ENCODE measurements at places on chromosomes 6 and 20.

- no peak for DNase-seq
Measured at GRCh38 chr6:14270142-14270893, 152.7 kb downstream of the CD83 start.

- DNase-seq = no peak
Measured at GRCh38 chr6:170041526-170041925, 249.4 kb downstream of the DLL1 start.

- no peak for DNase-seq
Measured at GRCh38 chr6:4472969-4473642, 303.1 kb upstream of the CDYL start.

- DNase-seq = no peak
Measured at GRCh38 chr20:46311039-46311650, 2.8 kb upstream of the CDH22 start.

DNA sequence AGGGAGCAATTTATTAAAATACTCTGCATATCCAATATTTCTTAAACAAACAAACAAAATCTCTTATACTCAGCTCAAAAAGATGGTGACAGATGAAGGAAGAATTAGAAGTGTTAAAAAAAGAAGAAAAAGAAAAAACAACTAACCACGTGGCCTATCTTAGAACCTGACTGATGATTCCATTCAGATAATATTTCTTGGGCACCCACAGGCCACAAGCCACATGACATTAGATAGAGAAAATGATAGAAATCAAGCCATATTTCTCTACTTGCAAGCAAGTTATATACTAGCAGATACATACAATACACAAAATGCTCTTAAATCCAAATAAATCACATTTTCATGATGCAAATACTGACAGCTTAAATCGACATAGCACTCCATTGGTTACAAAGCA is 14.5 kb upstream of the RAMACL start:
- DNase-seq = no peak

DNA sequence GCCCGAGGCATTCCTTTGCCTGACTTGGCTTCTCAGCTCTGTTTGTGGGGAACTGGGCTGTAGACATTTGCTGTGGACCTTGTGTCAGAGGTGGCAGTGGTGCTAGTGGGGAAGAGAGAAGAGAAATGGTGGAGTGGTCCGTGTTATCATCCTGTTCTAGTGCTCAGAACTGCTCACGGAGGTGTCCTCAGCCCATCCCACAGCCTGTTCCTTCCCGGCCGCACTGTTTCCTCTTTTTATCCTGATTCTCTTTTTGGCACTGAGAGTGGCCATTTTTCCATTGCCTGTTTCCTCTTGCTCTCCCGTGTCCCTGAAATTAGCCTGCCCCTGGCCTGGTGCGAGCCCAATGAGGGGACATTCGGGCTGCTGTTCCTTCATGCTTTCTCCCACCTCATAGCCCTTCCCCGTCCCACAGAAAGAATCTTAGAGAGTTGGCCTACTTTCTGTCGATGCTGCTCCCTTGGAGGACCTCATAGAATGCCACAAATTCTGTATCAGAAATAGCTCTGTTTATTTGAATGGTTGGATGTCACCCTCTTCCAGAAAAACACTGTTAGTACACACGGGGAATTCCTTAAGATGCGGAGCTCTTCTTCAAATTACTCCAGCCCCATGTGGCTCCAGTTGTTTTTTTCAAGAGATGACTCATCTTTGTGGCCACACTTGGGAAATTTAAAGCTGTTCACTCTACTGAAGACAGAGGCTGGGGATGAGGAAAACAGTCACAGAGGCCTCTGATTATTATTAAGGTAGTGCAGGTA is 26.1 kb downstream of the FARS2 start:
- peak; percentile 36 for DNase-seq

DNA sequence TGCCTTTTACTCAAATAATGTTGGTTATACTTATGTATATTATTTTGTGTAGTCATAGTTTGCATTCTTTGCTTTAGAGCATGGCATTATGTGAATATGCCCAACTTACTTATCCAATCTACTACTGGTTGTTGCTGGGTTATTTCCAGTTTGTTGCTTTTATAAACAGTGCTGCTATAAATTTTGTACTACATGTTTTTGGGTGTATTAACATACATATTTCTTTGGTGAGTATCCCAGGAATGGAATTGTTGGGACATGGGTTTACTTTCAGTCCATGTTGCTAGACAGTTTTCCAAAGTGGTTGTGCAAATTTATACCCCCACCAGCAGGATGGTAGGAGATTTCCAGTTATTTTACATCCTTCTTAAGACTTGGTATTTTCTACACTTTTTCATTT is 157.1 kb upstream of the THEMIS start:
- DNase-seq = no peak

DNA sequence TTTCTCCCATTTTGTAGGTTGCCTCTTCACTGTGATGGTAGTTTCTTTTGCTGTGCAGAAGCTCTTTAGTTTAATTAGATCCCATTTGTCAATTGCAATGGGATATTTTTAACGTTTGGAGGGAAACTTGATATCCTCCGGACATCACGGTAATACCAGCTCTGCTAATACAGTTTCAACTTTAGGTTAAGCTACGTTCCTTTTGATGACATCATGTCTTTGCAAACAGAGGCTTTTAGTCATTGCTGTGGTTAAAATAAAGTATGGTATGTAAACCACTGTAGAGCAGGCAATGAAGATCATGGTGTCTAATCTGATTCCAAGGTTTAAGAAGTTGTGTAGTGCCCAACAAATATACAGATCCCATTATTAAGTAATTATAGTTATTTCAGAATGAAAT is 168.0 kb upstream of the CHD6 start:
- peak; percentile 1 for DNase-seq

DNA sequence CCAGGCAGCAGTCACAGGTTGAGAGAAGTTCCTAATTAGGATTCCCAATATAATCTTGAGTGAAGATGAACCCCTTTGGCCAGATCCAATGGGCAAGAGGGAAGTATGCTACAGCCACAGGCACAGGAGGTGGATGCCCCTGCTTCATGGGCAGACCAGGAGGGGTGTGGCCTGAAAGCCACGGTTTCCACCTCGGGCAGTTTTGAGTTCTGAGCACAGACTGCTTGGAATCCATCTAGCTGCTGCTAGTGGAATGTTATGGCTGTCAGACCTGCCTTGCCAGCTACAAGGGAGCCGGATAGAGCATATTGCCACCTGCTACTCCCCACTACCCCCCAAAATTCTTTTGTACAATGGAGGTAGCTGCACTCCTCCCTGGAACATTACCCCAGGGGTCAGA is 672.9 kb downstream of the HACE1 start:
- DNase-seq = no peak

DNA sequence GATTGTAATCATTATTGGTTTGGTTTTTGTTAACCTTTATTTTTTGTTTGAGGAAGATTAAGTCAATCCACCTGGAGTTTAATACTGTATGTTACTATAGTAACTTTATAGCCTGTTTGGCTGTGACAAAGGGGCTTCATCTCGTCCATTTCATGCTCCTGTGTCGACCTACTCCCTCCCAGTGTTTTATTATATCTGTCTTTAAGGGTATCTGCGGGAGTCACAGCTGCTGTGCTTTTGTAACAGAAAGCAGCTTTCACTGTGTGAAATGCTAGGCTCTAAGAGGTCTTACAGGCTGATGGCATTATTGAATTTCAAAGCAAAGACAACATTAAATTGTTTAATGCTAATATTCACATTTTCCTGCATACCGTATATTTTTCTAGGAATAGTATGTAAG is 698.0 kb upstream of the POU3F2 start:
- no peak for DNase-seq

GRCh38 chr6:158374020-158374419 is 61.8 kb downstream of the TULP4 start:
- no peak for DNase-seq

DNA sequence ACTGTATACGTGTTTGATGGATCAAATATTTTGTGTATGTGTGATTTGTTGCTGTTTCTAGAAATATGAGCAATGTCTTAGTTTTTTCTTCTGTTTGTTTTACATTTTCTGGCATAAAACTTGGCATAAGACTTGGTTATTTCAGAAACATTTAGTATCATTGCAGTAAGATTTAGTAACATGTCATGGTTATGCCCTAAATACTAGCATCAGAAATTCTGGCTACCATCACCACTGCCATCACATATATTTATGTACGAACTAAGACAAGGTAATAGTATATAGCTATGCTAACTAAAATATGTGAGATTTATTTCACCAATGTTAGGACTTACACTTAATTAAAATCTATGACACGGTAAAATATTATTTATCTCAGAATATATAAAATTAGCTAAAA is 10.3 kb upstream of the ADGRG6 start:
- no peak for DNase-seq

DNA sequence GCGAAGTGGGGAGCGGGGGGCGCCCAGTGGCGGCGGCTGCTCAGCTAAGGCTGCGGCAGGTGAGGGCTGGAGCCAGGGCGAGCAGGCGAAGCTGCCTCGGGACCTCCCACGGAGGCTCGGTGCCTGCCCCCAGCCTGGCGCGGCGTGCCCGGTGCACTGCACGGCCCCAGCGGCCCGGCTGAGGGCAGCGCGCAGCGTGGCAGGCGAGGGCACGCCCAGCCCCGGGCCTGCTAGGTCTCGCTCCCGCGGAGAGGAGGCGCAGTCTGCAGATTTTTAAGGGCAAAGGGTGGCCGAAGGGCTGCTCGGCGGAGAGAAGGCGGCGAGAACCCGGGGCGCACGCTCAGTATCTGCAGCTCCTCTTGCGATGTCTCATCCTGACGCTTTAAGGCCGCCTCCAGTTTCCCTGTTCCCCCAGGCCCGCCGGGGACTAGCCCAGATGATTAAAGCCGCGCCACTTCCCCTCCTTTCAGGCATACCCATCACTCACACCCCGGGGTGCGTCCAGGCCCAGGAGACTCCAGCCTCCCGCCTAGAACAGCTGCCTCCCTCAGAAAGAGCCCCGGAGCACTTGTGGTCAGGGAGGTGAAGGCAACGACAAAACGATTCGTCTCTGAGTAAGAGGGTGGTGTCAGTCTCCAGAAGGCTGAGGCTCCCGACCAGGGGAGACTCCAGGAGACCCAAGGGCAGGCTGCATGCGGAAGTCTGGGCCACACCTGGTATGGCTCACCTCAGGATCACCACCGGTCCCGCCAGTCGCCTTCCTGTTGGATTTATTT is at the start of gene FERMT1:
Gene FERMT1, minus strand, starts transcription at position 158 of the 776 bp plus-strand sequence. CDS start 3,476 bp downstream, outside the sequence.
- no peak for DNase-seq

GRCh38 chr6:111480988-111481822 is 1.8 kb downstream of the REV3L start:
- DNase-seq = no peak

DNA sequence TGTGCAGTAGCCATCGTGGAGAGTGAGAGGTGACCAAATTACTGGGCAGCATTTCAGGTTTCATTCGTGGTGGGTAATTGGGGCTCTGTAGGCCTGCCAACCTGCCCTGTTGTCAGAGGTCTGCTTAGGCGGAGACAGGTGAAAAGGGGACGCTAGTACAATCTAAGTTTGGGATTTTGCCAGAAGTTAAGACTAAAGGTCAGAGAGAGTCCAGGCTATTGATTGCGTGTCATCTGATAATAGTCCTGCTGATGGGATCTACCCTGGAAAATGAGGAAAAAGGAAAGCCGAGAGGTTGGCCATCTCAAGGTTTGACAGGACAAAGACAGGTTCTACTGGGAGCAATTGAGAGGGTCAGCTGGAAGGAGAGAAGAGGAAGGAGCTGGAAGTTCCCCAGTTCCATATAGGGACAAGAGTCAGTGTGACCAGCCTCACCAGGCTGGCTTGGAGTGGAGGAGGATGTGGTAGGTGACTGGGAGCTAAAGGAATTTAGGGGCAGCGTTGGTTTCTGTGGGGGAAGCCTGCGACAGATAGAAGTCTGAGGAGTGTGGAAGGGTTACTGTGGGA is 10.9 kb downstream of the ARFGEF2 start:
- DNase-seq = no peak

DNA sequence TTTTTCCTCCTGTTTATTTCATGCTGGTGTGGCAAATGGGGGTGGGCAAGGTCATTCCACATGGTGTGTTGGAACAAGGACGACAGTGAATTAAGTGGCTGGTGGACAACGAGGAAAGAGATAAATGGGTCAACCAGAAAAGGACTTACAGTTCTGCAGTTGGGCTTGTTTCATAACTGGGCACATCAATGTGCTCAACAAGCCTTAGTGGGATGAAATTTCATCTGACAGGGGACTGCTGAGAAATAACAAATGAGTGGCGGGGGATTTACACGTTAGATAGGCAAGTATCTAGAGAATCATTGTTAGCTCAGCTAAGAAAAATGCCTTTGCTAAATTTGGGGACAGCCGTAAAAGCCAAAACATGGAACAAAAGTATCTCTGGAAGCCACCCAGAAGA is 163.6 kb downstream of the NRN1 start:
- no peak for DNase-seq

- DNase-seq = no peak
Measured at GRCh38 chr6:44737341-44737740, 349.8 kb downstream of the CDC5L start.

- no peak for DNase-seq
Measured at GRCh38 chr20:9071976-9072726, 3.3 kb downstream of the PLCB4 start.

GRCh38 chr6:101401792-101402621 is 8.5 kb downstream of the GRIK2 start:
- no peak for DNase-seq

DNA sequence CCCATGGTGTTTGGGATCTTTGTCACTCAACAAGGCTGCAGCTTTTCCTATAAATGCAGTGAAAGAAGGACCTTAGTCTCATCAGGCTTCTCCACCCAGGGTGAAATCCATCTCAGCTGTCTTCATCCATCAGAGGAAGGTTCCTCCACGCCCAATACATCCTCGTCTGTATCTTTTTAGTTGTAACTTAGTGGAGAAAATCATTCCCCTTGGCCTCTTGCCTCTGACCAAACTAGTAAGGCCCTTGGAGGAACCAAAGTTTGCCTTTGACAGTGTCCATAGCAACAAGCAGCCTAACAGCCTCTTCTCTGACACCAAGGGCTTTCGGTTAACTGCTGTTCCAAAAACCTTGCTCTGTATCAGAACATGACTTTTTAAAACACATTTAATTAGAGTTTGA is 230.3 kb upstream of the ECI2 start:
- DNase-seq = no peak

DNA sequence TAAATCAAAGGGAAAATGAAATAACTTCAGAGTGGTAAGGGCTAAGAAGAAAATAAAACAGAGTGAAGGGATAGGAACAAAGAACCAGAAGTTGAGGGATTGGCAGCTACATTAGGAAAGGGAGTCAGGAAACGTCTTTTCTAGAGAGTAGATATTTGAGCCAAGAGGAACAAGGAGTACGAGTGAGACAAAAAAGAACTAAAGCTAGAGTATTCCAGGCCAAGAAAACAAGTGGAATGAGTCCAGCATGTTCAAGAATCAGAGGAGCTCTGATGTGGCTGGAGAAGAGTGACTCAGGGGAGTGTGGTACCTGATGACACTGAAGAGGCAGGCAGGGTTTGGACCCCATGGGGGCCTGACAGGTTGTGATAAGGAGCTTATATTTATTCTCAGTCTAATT is 66.3 kb downstream of the CEP162 start:
- DNase-seq = no peak

All from non-pigmented ciliary epithelial cell (primary cell).